ENCODE measurements at places on chromosomes 2 and 18.

- no peak for DNase-seq
Observed at GRCh38 chr2:168050377-168050776, 197.0 kb downstream of the STK39 start.

- no peak for DNase-seq
Observed at GRCh38 chr18:7417727-7418126, 149.4 kb upstream of the PTPRM start.

DNA sequence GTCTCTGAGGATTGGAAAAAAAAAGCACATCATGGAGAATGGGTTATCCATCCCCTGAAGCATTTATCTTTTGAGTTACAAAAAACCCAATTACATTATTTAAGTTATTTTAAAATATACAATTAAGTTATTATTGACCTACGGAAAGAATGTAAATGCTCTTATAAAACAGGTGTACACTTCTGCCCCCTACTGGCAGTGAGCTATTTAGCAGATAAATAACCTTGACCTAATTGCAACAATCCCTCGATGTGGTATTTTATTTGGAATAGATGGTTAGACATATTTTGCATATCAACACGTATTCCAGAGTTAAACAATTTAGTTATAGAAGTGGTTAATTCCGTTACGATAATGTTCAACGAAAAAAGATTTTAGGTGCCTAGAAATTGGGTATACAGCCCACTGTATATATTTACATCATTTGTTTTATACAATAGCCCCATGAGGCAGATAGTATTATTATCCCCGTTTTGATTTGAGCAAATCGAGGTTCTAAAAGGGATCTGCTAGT lies 9.1 kb upstream of the DAW1 start:
- no peak for DNase-seq

GRCh38 chr2:40752796-40753195 lies 300.9 kb upstream of the SLC8A1 start:
- DNase-seq, result no peak
